Fibroblast of skin of scalp (primary cell): ENCODE measurements at places on chromosomes 2 and 18.
A peak's percentile ranks its signal among the peaks of the same experiment; 100 is the strongest.

GRCh38 chr2:139317259-139317658 lies 537.1 kb upstream of the NXPH2 start:
- DNase-seq, result no peak

DNA sequence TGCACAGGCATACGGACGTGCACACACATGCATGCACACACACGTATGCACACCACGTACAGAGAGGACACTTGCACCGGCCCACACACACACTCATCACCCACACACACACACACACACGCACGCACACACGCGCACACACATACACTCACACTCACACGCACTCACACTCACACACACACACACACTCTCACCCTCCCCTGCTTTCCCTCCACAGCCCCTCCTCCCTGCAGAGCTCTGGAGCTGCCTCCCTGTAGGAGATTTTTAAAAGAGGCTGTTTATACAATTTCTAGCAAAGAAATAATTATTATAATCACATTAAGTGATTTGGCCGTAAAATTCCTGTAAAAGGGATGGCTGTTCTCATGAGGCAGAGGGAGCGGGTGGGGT lies 36.5 kb upstream of the SNED1 start:
- DNase-seq, result no peak

DNA sequence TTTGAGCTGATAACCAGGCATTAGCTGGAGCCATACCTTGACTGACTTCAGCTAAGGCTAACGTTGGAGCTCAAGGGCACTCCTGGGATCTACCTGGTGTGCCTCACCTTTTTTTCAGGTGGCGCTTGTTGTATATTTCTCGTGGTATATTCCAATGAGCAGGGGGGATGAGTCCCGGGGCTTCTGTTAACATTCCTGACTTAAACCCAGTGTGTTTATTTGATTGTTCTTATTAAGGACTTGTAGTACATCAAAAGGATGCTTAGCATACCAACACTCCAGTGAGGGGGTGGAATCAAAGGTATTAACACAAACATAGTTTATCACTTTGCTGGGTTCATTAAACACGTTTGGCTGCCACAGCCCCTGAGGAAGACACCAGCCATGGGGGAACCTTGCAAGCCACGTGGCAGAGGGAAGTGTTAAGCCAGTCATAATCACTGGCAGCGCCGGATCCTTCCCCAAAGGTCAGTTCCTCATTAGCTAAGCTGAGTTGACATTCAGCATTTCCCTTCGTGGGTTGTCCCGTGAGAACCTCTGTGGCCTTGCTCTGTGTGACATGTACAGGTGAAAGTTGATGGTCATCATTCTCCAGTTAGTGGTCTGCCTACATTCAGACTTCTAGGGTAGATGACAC lies 119.5 kb upstream of the MCFD2 start:
- DNase-seq, result peak; percentile 5

DNA sequence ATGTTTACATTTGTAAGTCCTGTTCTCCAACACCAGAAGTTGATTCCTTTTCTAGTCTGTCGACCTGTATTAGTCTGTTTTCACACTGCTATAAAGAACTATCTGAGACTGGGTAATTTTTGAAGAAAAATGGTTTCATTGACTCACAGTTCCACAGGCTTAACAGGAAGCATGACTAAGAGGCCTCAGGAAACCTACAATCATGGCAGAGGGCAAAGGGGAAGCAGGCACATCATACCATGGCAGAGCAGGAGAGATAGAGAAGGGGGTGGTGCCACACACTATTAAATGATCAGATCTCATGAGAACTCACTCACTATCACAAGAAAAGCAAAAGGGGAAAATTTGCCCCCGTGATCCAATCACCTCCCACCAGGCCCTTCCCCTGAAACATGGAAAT lies 112.8 kb upstream of the MAP3K20 start:
- peak; percentile 27 for DNase-seq

DNA sequence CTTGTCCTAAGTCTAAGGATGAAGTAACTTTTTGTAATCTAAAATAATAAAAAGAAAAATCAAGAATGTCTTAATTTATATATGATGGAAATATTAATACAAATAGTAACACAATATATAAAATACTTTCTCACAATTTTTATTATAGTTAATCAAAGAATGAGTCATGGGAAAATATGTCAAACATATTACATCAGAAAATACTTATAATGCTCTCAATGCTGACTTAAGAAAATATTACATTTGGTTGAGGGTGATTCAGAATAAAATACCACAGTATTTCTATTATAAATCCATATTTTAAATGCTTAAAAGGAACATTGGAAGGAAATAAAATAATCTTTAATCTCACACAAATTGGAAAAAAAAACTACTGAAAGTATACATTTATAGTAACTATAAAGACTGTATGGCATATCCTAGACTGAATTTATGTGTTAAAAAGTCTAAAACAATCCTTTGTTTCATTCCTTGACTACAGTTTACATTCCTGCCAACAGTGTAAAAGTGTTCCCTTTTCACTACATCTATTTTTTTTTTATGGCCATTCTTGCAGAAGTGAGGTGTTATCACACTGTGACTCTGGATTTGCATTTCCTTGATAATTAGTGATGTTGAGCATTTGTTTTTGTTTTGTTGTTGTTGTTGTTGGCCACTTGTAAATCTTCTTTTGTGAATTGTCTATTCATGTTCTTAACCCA lies 1573.5 kb upstream of the ACVR2A start:
- peak; percentile 71 for DNase-seq

DNA sequence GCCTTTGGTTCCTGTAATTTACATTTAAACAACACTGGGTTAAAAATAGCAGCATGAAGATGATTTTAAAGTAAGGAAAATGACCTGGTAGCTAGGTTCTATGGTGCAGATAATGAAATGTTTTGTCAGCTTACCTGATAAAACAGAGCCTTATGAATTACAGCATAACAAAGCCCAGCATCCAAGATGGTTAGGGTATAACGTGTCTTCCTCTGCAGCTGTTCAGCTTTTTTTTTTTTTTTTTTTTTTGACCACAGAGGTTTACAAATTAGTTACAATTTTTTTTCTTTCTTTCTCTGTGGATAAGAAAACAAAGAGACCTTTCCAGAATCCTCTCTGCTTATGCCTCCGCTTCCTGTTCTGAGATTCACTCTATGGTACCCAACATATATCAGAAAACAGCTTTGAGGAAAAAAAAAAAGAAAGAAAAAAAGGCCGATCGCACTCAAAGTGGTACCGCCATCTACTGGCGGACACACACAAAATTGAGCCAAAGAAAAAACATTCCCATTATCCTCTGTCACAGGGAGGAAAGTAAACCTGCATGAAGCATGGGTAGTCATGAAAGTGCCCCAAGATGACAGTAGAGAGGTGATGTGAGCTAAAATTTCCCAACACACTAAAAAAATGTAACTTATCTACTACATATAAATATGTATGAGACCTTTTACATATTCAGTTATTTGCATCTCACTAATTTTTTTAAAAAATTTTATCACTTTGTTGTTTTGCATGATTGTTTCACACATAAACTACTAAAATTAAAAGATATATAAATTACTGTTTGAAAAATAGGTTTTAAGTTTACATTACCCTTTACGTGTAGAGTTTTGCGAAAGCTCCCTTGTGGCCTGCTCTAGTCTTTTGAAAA lies at the start of gene SCN3A:
Gene SCN3A, minus strand, starts transcription at position 362 of the 871 bp plus-strand sequence. CDS start 27,656 bp downstream, outside the sequence.
- peak; percentile 51 for DNase-seq

DNA sequence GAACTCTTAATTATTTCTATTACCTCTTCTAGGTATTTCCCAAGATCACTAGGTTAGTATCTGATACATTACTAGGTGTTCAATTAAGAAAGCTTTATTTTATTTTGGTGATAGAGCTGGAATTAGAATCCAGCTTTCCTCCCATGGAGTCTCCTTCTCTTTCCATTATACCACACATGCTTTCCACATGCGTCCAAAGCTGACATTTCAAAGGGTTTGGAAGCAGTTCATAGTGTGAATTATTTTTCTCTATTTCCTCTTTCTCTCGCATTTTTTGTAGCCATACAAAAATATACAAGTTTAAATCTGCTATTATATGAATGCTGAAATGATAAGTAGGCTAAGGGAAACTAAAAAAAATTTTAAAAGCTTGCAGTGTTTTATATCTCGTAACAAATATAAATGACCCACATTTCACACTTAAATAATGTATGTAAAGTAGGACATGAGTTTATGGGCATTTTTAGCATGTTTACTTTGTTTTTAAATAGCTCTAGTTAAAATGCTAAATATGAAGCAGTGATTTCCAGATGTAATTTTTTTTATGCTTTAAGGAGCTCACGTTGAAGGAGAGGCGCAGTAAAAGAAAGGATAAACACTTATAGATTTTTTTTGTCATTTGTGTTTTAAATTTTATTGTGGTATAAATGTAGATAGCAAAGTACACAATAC lies 20.1 kb downstream of the ZC3H6 start:
- DNase-seq, result no peak

DNA sequence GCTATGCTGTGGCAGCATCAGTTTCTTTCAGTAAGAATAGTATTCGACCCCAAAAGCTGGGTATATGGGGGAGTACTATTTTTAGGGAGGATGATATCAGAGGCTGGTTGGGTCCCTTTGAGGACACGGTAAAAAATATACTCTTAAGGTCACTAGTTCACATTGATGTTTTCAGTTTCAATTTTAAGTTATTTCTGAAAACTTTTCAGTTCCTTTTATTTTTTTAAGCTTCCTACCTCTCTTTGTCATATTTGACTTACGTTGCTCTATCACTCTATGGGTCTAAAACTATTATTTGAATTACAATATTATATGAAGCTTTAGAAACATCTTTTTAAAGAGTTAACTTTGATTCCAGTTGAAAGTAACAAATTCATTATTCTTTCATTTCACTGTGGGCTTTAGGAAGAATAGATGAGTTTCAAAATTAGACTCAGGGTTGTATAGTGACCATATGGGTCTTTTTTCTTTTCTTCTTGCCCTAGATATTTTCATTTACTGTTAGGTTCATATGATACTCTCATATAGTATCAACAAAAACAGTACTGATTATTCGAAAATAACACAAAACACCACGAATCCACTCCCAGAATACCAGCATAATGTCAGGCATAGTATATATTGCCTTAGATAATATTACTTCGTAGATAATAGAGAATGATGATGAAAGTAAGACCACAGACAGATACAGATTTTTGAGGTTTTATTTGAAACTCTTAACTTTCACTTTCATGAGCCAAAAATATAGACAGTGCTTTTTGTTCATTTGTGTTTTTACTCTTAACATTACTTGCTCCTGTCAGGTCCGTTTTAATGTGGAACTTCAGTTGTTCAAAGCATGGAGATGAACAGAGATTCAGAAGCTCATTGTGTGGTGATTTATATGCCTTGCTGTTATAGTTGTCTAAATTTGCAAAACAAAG lies 9.8 kb downstream of the RMDN2 start:
- DNase-seq, result no peak

DNA sequence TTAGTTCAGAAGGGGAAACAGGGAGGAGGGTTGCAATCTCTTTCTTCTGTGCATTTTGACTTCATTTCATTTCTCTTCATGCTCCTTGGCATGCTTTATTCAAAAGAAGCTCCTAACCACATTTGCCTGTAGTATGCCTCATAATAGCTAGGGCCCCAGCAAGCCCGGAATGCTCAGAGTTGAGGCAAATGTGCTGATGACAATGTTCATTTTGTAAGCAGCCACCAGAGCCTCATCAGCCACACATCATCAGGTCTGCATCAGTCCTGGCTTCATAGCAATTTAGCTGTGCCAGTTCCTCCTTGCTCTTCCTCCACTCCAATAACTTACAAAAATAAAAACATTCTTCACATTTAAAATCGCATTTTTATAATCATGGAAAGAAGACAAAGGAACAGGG lies 65.4 kb upstream of the MMADHC start:
- DNase-seq, result no peak

GRCh38 chr2:156601855-156602551 lies 165.8 kb downstream of the GPD2 start:
- no peak for DNase-seq

DNA sequence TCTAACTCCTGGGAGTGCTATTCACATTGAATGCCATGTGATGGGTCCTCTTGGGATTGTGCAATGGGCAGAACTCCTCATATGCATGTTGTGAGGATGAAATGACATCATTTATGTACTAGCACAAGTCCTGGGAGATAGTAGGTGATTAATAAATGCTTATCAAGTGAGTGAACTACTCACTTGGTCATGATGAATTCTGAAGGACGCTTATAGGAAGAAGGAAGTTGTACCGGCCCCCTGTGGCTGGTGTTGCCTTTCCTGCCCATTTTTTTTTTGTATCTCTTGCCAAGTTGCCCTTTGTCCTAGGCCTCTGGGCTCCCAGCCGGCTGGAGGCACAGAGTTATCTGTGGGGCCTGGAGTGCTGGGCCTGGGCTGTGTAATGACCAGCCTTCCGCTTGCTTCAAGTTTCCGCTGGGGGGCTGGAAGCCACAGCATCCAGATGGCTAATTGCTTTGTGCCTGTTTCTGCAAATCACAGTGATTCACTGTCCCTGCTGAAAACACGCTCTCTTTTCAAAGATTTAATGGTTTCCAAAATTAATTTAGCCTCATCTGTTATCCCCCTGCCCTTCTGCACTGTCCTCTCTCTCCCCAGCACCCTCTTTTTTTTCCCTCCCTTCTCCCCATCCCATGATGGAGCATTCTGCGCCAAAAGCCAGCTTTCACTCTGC lies 33.7 kb upstream of the MRPL33 start:
- DNase-seq, result peak; percentile 49

DNA sequence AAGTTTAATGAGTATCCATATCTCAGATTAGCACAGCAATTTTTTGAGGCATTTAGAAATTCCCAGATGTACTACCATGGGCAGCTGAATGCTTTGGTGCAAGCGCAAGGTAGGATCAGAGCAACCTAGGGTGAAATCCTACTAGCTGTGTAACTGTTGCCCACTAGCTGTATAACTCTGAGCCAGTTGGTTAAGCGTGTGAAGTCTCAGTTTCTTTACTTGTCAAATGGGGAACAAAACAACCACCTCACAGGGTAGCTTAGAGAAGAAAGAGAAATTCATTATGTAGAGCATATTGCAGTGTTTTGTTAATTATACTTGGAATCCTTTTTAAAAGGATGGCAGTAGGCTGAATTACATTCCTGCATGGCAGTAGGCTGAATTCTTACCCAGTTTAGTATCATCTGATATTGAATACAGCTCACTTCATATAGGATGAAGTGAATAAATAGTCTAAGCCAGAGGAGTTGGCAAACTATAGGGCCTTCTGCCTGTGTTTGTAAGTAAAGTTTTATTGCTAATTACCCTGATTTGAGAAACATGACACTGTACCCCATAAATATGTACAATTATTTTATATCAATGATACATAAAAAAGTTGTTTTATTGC lies 180.7 kb downstream of the PLCL1 start:
- DNase-seq, result no peak

DNA sequence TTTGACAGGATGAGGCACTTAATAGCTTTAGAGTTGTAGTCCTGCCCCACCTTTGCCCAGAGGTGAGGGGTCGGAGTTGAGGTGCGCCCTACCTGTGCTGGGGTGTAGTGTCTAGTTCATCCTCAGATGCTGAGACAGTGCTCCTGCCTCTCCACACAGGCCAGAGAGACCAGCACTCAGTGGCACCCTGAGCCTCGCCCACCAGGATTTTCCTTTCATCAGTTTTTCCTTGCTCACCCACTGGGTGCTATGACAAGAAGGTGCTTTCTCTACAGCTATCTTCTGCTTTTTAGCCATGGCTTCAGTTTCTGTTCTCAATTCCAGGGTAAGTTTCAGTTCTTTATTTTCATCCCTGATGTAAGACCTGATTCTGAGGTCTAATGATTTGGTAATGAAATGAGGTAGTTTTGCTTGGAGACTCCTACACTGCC lies 16.8 kb upstream of the TMEM131 start:
- DNase-seq, result no peak

GRCh38 chr2:33457556-33458247 lies 18.7 kb upstream of the RASGRP3 start:
- no peak for DNase-seq
